ENCODE measurements at places on chromosomes 13 and 19.

- no peak for DNase-seq
- no peaks in the 10 kb centered on the region for H3K27me3 ChIP-seq
- peaks cover 11% of the 10 kb centered on the region for H3K4me1 ChIP-seq
- H3K27ac ChIP-seq = no peak overlapping the region
These were observed 90.1 kb downstream of the FOXO1 start for GRCh38 chr13:40576369-40576768.

DNA sequence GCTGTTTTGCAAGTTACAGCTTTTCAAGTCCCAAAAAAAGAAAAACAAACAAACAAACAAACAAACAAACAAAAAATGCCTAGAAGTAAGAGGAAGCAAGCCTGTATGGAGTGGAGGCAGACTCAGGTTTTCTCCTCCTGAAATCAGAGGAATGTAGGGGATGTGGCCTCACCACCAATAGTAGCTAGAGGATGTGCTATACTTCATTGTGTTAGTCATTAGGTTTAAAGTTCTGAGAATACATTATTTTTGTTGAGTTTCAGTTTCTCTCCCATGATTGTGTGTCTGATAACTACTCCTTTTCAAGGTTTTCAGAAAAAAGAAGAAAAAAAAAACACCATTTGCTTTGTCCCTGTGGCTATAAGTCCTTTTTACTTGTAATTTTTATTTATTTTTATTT, 524.5 kb downstream of the GPC6 start:
- H3K36me3 ChIP-seq = no peaks in the 10 kb centered on the region
- H3K4me1 ChIP-seq = no peaks in the 10 kb centered on the region
- H3K27me3 ChIP-seq = no peaks in the 10 kb centered on the region

DNA sequence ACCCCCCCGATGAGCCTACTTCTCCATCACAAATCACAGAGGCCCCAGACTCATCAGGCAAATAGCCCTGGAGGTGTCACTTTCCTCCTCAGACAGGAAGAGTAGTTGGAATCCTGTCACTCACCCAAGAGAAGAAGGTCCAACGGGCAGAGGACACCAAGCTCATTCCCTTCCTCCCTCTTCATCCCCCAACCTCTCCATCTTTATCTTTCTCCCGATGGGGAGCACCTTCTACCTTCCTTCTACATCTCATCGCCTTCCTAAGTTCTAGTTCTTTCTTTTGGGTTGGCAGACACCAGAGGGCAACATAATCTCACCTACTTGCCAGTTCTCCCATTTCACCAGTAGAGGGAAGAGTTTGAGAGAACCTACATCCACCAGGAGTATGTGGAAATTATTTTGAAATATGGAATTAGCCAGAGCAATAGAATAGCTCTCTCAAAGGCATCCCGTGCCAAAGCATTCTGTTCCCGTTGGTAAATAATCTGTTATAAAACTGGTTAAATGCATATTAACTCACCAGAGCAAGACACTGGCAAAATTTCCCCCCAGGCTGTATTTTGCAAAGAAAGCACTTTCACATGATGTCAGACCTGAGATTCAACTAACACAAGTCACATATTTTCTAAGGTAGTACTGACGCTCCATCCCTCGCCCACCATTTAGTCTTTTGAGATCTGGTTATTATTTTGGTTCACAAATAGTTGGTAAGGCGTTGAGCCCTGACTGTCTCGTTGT, 55.0 kb downstream of the ZIC5 start:
- no peak overlapping the region for H3K27ac ChIP-seq
- no peaks in the 10 kb centered on the region for H3K27me3 ChIP-seq
- no peaks in the 10 kb centered on the region for H3K4me1 ChIP-seq
- no peak overlapping the region for H3K4me3 ChIP-seq
- DNase-seq = no peak

DNA sequence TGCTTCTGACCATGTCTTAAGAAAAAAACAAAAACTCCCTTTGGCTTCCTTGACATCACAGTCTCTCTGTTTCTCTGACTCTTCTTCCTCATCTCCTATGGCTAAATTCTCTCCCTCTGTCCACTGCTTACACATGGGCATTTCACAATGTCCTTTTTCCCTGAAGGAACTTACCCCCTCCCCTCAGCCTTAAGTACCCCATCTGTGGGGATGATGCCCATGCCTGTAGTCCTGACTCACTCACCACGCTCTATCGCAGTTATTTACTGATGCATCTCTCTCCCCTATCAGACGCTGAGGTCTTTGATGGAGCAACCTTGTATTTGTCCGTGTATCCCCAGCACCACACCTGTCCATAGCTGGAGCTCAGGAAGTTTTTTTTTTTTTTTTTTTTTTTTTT, 32.4 kb downstream of the ACTN4 start:
- H3K4me1 ChIP-seq = peaks cover 49% of the 10 kb centered on the region
- H3K27me3 ChIP-seq = no peaks in the 10 kb centered on the region
- H3K36me3 ChIP-seq = no peaks in the 10 kb centered on the region
- no peak for DNase-seq

DNA sequence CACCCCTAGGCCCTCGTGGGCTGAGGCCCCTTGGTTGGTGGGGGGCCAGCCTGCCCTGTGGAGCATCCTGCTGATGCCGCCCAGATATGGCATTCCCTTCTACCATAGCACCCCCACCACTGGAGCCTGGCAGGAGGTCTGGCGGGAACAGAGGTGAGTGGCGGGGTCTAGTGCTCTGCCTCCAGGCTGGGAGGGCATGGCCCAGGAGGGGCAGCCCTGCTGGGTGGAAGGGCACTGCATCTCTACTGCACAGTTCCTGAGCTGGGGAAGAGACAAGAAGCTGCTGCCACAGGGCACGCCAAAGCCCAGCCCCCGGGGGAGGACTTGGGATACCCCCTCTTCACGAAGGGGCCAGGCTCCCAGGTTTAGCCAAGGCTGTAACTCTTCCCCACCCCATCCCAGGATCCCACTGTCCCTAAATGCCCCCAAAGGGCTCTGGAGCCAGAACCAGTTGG, 2.4 kb upstream of the KMT2B start:
- no peak for DNase-seq
- H3K27me3 ChIP-seq = no peaks in the 10 kb centered on the region
- H3K4me1 ChIP-seq = peaks cover 21% of the 10 kb centered on the region

DNA sequence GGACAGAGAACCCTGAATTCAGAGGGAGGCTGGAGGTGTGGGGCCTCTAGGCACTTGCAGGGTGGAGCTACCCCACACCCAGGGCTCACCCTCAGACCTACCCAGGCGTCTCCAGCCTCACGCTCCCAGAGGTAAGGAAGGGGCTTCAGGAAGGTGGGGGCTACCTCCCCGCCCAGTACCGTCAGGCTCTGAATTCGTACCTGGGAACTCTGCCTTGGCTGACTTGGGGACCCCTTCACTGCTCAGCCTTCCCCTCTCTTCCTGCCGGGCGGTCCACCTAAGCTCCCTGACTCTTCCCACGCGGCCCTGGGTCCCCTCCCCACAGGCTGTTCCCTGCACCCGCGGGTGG, 28.5 kb upstream of the PARP4 start:
- DNase-seq = no peak
- H3K36me3 ChIP-seq = no peaks in the 10 kb centered on the region
- H3K27me3 ChIP-seq = no peaks in the 10 kb centered on the region
- no peak overlapping the region for H3K4me3 ChIP-seq
- H3K4me1 ChIP-seq = no peaks in the 10 kb centered on the region

DNA sequence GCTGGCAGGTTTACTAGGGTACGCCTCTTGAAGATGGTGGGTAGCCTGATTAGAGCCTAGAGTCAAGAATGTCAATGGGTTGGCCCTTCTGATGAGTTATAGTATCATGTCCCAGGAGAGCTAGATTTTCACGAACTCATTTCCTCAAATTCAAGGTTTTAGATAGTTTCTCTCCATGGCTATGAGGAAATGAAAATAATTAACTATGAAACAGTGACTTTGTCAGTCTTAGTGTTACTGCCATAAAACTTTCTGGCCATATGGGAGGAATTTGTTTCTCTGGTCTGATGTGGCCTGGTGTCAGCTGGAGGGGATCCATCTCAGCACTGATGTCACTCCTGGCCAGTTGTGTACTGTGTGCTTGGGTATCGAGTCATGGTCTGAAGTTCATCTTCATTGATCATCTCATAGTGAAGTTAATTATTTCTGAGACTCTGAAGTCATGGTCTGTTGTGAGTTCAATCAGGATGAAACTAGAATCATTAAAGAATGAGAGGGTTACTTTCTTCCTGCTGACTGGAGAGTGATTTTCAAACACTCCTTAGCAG, 49.4 kb upstream of the TNFSF11 start:
- H3K27me3 ChIP-seq = no peaks in the 10 kb centered on the region
- no peak overlapping the region for H3K4me3 ChIP-seq
- H3K27ac ChIP-seq = peak overlapping the region; percentile 95
- DNase-seq = no peak
- H3K4me1 ChIP-seq = peaks cover 15% of the 10 kb centered on the region

DNA sequence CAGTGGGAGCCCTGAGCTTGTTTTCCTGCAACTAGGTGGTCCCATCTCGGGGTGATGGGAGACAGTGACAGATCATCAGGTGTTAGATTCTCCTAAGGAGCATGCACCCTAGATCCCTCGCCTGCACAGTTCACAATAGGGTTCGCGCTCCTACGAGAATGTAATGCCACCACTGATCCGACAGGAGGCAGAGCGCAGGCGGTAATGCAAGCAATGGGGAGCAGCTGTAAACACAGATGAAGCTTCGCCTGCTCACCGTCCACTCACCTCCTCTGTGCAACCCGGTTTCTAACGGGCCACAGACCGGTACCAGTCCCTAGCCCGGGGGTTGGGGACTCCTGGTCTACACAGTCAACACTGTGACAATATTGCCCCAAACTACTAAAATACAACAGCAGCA, 38.8 kb downstream of the CARD8 start:
- H3K36me3 ChIP-seq = peaks cover 27% of the 10 kb centered on the region
- H3K4me1 ChIP-seq = no peaks in the 10 kb centered on the region
- H3K27ac ChIP-seq = no peak overlapping the region
- H3K27me3 ChIP-seq = no peaks in the 10 kb centered on the region
- H3K4me3 ChIP-seq = no peak overlapping the region
- DNase-seq = no peak

DNA sequence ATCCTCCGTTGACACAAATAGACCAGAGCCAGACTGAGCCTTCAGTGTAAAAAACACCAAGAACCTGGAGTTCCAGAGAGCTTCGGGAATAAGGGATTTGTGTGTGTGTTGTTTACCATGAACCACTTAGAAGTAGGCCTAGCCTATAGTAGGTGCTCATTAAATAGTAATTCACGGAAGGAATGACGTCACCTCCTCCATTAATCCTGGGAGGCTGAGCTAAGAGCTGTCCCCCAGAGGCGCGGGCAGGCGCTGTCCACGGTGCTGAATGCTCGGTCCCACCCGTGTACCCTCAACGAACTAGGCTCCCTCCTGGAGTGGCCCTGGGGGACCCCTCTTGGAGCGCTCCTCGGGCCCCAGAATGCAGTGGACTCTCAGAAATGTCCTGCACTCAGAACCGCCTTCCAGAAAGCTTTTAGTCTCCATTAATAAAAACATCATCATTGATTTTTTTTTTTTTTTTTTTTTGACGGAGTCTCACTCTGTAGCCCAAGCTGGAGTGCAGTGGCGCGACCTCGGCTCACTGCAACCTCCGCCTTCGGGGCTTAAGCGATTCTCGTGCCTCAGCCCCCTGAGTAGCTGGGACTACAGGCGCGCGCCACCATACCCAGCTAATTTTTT, 6.5 kb downstream of the UNC13A start:
- no peak overlapping the region for H3K27ac ChIP-seq
- DNase-seq = peak; percentile 49
- no peaks in the 10 kb centered on the region for H3K4me1 ChIP-seq
- H3K4me3 ChIP-seq = no peak overlapping the region
- peaks cover 2% of the 10 kb centered on the region for H3K27me3 ChIP-seq

DNA sequence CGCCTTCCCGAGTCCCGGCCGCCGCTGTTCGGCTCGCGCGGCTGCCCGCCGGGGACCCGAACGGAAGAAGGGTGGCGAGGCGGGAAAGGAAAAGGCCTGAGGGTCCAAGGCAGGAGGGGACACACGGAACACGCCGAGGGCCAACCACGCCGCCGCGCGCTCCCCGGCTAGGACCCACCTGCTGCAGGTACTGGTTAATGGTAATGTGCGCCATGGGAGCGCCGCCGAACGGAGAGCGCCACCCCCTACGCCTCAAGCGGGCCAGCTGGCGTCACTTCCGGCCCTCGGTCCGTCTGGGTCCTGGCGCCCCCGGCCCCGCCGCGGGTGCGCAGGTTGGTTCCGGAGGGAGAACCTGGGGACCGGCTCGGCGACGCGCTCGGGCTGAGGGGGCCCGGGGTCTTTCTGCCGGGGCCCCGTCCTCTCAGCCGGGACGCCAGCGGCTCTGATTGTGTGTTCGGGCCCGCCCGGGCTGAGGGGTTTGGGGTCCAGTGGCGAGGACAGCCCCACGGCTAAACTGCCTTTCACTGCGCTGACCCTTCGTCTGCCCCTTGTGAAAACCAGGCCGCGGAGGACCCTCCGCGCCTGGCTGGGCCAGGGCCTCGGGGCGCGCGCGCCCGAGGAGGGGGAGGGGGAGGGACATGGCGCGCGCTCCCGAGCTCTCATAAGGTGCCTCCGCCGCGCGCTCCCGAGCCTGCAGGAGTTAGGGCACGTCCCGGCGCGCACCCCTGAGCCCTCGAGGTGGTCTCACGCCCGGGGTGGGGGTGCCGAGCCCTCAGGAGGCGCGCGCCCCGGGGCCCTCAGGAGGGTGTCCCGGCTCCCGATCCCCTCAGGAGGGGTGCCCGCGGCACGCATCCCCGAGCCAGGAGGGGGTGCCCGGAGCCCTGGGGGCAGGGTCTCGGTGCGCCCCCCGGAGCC, at the start of gene PCID2:
Gene PCID2, minus strand, starts transcription at position 249 of the 915 bp plus-strand sequence. Its CDS starts 35 bp downstream, at position 214.
- peak within 1 kb of the TSS; percentile 99 for H3K27ac ChIP-seq
- peak; percentile 93 for DNase-seq
- no peaks in the 10 kb centered on the region for H3K36me3 ChIP-seq
- no peaks in the 10 kb centered on the region for H3K27me3 ChIP-seq
- H3K4me1 ChIP-seq = peaks cover 28% of the 10 kb centered on the region

- no peak overlapping the region for H3K27ac ChIP-seq
- no peaks in the 10 kb centered on the region for H3K4me1 ChIP-seq
- H3K36me3 ChIP-seq = no peaks in the 10 kb centered on the region
- H3K4me3 ChIP-seq = no peak overlapping the region
These were observed 78.8 kb downstream of the SOX1 start for GRCh38 chr13:112145551-112146360.

DNA sequence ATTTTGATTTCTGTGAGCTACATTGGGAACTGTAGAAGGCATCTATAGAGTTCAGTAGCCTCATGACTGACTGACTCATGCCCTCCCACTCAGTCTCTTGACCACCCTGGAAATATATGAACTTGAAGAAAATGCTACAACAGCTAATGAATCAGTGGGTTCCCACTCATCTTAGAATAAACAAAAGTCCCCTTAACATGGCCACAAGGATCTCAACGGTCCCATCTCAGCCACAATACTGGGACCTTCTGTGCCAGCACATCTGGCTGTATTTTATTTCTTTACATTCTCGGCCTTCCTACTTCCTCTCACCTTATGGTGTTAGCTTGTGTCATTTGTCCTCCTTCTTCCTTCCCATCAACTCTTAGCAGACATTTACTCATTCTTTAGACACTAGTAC, 619.8 kb downstream of the DCT start:
- no peaks in the 10 kb centered on the region for H3K27me3 ChIP-seq
- DNase-seq = no peak
- no peak overlapping the region for H3K27ac ChIP-seq
- no peak overlapping the region for H3K4me3 ChIP-seq
- no peaks in the 10 kb centered on the region for H3K4me1 ChIP-seq
- H3K36me3 ChIP-seq = no peaks in the 10 kb centered on the region

- H3K27ac ChIP-seq = no peak overlapping the region
- peaks cover 4% of the 10 kb centered on the region for H3K36me3 ChIP-seq
- H3K4me1 ChIP-seq = peaks cover 5% of the 10 kb centered on the region
- no peak for DNase-seq
These were observed 5.3 kb downstream of the F7 start for GRCh38 chr13:113110852-113111315.
